ENCODE measurements at places on chromosomes 5 and 9.

DNA sequence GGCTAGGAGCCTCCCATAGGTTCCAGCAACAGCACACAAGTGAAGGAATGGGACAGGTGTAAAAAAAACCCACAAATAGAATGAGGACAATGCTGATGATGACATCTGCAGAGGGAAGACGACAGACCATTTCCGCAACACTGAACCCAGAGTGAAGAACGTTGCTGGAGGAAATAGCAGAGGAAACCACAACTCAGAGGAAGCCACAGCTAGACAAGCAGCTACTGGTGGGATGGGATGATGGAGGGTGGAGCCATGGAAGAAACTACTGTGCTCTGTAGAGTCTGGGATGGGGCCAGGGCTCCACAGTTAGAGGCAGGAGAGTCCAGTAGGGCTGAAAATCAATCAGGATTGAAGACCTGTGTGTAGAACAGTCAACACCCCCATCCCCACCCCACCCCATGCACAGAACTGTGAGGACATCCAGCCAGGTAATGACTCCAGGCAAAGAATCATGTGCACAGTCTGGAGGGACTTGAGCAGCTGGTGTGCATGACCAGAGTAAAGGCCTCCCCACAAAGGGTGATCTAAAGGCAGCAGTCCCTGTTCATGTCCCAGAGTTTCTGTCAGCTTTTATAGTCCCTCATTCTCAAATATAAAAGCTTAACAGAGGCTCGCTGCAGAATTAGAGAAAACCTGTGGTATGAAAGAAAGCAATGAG, 65.2 kb upstream of the SPIN1 start:
- peak; percentile 20 for DNase-seq

DNA sequence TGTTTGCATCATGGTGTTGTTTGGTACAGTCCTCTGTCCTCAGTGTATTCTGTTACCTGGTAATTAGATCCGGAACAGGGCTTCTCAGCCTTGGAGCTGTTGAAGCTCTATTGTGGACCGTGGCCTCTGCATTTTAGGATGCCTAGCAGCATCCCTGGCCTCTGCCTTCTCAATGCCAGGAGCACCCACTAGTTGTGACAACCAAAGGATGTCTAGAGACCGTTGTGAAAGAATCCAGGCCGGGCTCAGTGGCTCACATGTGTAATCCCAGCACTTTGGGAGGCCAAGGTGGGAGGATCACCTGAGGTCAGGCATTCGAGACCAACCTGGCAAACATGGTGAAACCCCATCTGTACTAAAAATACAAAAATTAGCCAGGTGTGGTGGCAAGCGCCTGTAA, 159.6 kb downstream of the CACNA1B start:
- DNase-seq: no peak

DNA sequence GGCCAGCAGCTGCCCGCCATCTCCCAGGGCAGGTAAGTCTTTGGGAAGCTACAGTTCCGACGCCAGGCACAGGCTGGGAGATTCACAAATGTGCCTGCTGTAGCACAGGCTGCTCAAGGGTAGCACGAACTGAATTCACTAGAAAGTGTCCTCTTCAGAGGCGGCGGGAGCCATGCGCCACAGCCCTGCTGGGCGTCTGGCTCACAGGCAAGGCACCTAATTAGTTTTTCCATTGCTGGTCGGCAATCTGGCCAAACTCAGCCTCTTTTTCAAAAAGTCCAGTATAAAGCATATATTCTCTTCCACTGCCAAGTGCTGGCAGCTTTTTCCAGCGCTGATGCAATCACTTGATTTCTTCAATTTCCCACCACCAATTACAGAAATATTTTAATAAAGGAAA, 128.9 kb upstream of the RAPGEF1 start:
- DNase-seq: no peak

DNA sequence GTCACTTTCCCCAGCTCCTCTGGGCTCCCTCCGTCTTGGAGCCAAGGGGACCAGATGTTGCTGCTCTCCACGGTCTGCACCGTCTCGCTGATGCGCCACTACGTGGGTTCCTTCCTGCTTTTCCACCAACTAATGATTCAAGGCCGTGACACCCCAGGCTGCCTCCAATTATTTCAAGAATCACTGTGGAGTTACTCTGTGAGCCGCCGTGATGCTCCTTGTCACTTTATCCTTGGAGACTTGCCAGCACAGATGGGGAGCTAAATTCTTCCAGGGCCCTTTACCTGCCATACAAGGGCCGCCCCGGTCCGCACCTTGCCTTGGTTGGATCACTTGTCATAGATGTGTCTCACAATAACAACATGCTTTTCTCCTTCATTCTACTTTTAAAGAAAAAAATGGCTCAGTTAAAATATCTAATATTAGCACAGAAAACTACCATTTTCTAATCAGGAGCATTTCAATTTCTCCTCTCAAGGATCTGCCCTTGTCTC, 202.0 kb downstream of the FSTL4 start:
- DNase-seq: no peak

DNA sequence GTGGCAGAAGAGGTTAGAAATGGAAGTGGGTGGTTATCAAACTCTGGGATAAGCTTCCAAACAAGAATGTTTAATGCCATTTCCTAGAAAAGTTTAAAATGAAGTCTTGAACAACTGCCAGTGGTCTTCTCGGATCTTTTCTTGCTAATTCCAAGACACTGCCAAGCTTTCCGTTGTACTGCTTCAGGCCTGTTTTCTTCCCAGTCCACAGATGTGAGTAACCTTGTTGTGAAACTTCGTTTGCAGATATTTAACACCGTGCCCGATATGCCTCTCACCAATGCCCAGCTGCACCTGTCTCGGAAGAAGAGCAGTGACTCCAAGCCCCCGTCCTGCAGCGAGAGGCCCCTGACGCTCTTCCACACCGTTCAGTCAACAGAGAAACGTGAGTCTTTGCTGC, 269.8 kb downstream of the NR3C1 start:
- DNase-seq: no peak

- DNase-seq: no peak
These were observed 945 bp downstream of the BTF3 start for GRCh38 chr5:73499187-73499586.

DNA sequence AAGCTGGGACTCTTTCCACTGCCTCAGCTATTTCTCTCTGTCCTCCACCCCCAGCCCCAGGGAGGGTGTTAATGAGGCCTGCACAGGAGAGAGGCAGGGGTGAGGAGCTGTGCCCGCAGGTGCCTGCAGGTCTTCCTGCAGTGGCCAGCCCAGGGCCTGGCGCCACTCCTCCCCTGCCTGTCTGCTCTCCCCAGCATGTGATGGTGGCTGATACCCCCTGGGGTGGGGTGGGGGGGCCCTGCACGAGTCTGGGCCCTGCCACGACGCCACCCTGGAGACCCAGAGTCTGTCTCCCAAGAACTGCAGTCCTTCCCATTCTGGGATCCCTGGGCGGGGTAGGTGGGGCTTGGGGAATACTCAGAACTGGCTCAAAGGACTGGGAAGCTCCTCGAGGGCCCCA, 166.4 kb upstream of the SMIM23 start:
- DNase-seq: no peak

GRCh38 chr5:106957336-106957735, 713.4 kb downstream of the EFNA5 start:
- DNase-seq: no peak

DNA sequence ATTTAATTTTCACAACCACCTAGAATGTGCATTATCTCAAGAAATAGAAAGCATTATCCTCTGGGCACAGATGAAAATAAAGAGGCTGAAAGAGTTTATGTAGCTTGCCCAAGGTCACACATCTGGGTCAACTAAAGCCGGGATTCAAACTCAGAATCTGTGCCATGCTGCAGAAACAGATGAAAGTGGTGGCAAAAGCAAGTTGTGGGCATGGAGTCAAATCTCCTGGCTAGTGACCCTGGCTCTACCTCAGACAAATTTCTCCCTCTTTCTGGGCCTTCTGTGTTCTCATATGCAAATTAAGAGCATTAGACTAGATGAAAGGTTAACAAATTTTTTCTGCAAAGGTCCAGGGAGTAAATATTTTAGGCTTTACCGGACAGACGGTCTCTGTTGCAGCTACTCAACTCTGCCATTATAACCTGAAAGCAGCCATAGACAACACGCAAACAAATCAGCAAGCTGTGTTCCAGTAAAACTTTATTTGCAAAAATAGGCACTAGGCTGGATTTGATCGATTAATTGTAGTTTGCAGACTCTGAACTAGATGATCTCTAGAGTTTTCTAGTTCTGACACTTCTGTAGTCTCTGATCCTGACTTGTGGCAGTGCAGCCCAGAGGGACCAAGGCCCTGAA, 6.0 kb upstream of the ADRA1B start:
- no peak for DNase-seq
